ENCODE measurements at places on chromosomes 2 and 18.

GRCh38 chr2:39487398-39488250 is 50.5 kb upstream of the MAP4K3 start:
- DNase-seq, result no peak

GRCh38 chr2:63827749-63828148 is 13.9 kb upstream of the UGP2 start:
- DNase-seq, result no peak

DNA sequence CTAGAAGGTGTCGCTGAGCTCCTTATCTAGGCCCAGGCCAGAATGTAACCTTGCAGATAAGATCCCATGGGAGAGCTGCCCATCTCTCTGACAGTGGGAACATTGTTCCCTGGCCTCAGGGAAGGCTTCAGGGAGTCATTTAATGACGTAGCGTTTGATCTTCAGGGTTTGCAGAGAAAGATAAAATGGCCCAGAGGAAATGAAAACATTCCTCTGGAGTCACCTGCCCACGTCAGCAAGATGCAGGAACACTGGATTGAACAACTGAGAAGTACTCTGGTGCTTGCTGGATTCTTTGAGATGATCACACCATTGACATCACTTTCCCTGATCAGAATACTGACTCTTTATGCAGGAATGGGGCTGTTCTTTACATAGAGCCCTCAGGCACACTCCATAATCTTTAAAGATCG is 51.6 kb downstream of the MAPK4 start:
- no peak for DNase-seq

- no peak for DNase-seq
Observed at GRCh38 chr2:202186641-202187202, 51.7 kb downstream of the SUMO1 start.

GRCh38 chr2:108630567-108631405 is 88.5 kb upstream of the RANBP2 start:
- no peak for DNase-seq

GRCh38 chr18:61281431-61281830 is 51.8 kb upstream of the CDH20 start:
- DNase-seq, result no peak

- DNase-seq, result no peak
Observed at GRCh38 chr2:240551811-240552210, 6.0 kb downstream of the ANKMY1 start.

GRCh38 chr2:60629801-60630385 is 76.4 kb upstream of the BCL11A start:
- no peak for DNase-seq

- DNase-seq, result no peak
Observed at GRCh38 chr2:23465936-23466335, 81.0 kb downstream of the KLHL29 start.
